Vagina (tissue), 2 donors: ENCODE measurements at places on chromosomes 16 and 17. TPM values are rescaled to one million over a fixed set of nuclear protein-coding genes. Genes with fewer than 3 reads are reported as not detected.

- H3K4me1 ChIP-seq, result no peaks in the 10 kb centered on the region
- no peaks in the 10 kb centered on the region for H3K27me3 ChIP-seq
- peaks cover 46% of the 10 kb centered on the region for H3K36me3 ChIP-seq
- no peak for DNase-seq
Observed at GRCh38 chr17:39277110-39277509, 51.4 kb upstream of the STAC2 start.

DNA sequence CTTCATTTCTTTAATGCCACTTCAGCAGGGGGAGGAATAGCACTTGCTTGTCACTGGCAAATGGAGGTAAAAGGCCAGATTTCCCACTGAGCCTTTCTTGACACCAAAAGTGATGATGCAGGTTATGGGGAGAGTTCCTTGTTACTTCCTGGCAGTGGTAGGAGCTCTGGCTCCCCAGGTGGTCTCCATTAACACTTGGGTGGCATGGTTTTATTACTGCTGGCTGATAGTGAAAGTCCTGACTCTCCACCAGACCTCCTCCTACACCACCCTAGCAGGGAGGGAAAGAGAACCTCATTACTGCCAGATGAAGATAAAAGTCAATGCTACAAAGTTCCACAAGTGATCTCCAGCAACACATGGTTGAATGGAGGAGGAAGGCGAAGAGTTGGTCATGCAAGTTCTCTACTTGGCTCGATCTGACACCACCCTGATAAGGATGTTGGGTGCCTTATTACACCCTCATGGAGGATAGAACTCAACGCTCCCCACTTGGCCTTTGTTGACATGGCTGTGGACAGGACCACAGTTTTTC, 152.7 kb upstream of the GNAO1 start:
- no peak for DNase-seq
- no peak overlapping the region for H3K27ac ChIP-seq
- no peak overlapping the region for H3K4me3 ChIP-seq
- no peaks in the 10 kb centered on the region for H3K4me1 ChIP-seq
- no peaks in the 10 kb centered on the region for H3K27me3 ChIP-seq

GRCh38 chr17:16446338-16446983, 31.1 kb downstream of the TRPV2 start:
- H3K4me3 ChIP-seq, result no peak overlapping the region
- H3K36me3 ChIP-seq, result no peaks in the 10 kb centered on the region
- H3K4me1 ChIP-seq, result peaks cover 32% of the 10 kb centered on the region
- H3K27me3 ChIP-seq, result no peaks in the 10 kb centered on the region
- no peak for DNase-seq
- no peak overlapping the region for H3K27ac ChIP-seq

GRCh38 chr16:9596788-9597187, 505.3 kb downstream of the HAPSTR1 start:
- no peak overlapping the region for H3K4me3 ChIP-seq
- H3K27me3 ChIP-seq, result no peaks in the 10 kb centered on the region
- no peaks in the 10 kb centered on the region for H3K4me1 ChIP-seq
- no peaks in the 10 kb centered on the region for H3K36me3 ChIP-seq

The CASKIN2 gene
- 19.9 TPM for total RNA-seq

The MYO15A gene
- total RNA-seq, result 6.1 TPM
